ENCODE measurements at places on chromosomes 2 and 18.

DNA sequence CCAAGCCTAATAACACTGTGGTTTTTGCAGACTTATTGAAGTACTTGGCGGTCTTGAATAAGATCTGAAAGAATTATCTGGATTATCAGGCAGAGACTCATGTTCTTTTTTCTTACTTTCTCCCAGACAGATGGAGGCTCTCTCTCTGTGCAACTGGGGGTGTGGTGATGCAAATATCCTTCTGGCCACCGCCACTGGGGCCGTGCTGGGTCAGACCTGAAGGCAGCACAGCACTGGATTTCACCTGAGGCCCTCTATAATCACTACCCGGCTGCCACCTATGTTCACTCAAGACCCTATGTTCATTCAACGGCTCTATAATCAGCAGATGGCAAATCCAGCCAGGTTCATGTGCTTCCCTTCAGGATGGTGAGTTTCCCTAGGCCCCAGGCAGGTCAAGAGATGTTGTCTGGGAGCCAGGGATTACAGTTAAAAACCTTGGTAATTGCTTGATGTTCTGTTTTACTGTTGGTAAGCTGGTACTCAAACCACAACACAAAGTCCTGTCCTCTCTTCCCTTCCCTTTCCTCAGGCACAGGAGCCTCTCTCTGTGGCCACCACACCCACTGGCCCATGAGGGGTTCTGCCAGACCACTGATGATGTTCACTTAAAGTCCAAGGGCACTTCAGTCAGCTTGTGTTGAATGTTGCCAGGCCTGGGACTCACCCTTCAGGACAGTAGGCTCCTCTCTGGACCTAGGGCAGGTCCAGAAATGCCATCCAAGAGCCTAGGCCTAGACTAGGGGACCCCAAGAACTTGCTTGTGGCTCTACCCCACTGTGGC lies 205.3 kb upstream of the GCFC2 start:
- DNase-seq, result no peak

DNA sequence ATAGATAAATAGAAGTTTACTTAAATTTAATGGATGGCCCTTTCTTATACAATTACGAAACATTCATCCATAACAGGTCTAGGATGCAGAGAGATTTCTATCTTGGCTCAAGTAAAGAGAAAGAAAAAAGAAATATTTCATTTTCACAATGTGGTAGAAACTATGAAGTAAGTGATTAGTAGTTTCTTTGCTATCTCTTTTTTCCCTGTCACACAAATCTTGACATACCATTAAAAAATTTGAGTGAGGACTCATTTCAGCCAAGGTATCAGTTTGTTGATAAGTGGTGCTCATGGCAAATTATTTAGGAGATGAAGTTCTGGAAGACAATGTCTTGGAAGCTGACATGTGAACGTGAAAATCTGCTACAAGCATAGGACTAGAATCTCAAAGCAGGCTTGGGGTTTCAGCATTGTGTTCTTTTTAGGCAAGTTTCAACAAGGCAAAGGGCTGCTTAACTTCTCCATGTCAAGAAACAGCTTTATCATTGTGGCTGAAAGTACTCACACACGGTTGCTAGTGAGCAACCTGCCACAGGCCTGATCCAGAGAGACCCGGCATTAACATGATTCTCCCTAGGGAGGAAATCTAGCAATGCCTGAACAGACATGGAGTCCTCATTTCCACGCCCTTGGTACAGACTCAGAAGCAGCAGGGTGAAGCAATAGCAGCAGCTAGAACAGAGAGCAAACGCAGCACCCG lies 414.6 kb downstream of the DLGAP1 start:
- no peak for DNase-seq

DNA sequence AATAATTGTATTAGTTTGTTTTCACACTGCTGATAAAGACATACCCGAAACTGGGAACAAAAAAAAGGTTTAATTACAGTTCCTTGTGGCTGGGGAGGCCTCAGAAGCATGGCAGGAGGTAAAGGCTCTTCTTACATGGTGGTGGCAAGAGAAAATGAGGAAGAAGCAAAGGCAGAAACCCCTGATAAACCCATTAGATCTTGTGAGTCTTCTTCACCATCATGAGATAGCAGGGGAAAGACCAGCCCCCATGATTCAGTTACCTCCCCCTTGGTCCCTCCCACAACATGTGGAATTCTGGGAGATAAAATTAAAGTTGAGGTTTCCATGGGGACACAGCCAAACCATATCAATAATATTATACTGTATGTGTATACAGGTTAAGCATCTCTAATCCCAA lies 73.3 kb upstream of the CABLES1 start:
- DNase-seq, result no peak

GRCh38 chr2:134087371-134087921 lies 166.4 kb upstream of the MGAT5 start:
- no peak for DNase-seq

DNA sequence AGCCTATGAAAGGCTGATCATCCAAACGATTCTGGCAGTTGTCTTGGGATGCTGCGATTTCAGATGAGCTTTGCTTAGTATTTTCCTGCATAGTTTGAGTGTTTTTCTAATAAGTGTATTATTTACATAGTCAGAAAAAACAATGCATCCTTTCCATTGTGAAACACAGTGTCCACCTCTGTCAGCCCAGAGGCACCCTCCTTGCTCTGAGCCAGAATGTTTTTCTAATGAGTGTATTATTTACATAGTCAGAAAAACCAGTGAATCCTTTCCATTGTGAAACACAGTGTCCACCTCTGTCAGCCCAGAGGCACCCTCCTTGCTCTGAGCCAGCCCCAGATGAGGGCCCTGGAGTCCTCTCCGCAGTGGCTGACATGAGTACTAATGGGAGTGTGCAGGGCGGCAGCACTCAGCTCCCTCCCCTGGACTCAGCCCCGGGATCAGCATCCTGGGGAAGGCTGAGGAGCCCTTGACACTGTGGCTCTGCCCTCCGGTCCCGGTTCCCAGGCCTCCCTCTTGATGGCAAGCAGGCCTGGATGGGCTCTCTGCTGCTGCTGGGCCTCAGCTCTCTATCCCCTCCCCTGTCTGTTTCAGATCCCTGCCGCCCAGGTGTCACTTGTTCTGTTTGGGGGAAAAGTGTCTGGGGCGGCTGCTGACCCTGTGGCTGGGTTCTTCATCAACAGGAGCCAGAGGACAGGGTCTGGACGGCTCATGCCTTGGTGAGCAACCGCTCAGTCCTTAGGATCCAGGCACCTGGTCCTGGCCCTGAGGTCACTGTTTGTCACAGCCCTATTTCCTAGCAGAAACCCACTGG lies 5.9 kb downstream of the MFSD2B start:
- DNase-seq, result no peak

DNA sequence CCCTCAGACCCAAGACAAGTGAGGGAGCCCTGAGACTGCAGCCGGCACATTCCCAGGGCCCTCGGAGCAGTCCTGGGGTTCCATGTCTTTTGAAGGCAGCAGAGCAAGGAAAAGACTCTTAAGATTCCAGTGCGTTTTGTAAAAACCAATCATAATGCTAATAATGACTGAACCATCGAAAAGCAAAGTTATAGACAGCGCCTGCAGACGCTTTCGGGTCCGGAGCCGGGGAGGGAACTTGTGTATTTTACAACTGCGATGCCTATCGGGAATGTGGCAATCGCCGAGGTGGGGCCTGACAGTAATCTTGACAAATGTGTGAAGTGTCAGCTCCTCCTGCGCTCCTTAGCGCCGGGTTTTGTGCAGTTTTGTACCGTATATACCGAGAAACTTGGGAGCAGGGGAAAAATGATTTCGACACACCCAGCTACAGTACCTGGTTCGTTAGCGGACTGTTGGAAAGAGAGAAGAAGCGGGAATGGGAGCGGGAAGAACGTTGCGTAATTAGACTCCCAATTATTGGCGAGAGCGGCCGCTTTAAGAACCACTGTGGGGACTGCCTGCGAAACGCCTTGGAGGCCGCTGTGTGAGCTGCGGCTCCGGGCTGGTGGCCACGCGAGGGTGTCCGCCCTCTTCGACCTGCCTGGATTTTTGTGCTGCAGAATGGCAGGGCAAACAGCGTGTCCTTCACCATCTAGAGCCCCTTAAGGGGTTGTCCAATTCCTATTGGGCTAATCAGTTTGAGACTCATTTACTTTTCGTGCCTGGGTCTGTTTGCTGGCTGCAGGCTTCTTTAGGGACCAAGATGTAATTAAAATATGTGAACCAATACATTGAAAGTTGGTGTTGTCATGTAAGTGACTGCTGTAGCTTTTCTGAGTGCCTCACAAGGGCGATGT lies 2.4 kb downstream of the EPAS1 start:
- DNase-seq, result peak; percentile 86

GRCh38 chr2:126527836-126528490 lies 128.0 kb upstream of the GYPC start:
- DNase-seq, result peak; percentile 59

- DNase-seq, result peak; percentile 64
These were observed 16.4 kb upstream of the ARMC9 start for GRCh38 chr2:231181860-231182512.

DNA sequence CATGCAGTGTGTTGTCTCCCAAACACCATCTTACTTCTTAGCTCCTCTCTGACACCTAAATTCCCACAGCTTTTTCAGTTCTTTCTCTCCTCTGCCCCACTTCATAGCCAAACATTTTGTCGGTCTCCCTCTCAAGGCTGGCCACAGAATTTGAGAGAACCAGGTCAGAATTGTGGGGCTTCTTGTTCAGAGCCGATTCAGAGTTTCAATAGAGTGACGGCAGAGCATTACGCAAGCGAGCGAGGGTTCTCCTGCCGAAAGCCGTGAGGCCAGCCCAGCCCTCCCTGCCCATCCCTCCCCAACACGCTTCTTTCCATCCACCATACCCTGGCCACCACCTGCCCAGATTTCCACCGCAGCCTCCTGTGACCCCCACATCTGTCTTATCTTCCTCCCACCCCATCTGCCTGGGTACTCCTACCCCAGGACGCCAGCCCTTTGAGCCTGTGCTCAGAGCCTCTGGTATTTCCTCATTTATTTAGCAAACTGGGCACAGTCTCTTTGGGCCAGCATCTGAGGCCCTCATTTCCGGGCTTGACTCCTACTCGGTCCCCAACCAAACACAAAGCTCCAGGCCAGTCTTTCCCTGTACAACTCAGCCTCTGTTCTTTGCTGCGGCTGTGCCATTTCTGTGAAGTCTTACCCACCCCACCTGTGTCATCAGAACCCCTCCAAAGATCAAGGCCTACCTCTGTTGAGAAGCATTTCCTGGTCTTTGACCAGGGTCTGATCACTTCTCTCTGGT lies 70.0 kb upstream of the MAP4K4 start:
- no peak for DNase-seq

All from left lobe of liver (tissue), 2 donors.